Karpas-422 (cell line): ENCODE measurements at places on chromosomes 13 and 19. TPM values are rescaled to one million over a fixed set of nuclear protein-coding genes. Genes with fewer than 3 reads are reported as not detected.

KASH5 gene
- 0.52 and 0.65 TPM in 2 replicates for total RNA-seq

ZNF285 gene
- not detected in 2 replicates for total RNA-seq

ADGRE3 gene
- total RNA-seq: 0.30 TPM in 1 of 2 replicates, not detected in the other

FCER2 gene
- total RNA-seq: 0.14 TPM in 1 of 2 replicates, not detected in the other
